ENCODE measurements at places on chromosomes 11 and 22.

- DNase-seq: no peak
Measured at GRCh38 chr11:70671611-70672010, 273.3 kb downstream of the CTTN start.

DNA sequence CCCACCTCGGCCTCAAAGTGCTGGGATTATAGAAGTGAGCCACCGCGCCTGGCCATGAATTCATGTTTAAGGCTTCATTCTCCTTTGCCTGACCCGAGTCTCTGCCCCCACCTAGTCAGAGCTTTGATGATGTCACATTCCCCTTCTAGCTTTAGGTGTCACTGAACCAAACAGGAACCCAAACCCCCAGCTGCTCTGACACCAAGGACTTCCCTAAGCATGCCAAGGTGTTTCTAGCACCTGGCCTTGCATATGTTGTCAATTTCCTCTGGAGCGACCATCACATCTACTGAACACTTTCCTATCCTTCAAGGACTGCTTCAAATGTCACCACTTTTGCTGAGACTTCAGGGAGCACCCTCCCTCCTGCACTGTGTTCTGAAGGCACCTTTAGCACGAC lies 2.3 kb downstream of the F2 start:
- DNase-seq: no peak

GRCh38 chr11:19263333-19263732 lies 22.6 kb upstream of the E2F8 start:
- DNase-seq: no peak

DNA sequence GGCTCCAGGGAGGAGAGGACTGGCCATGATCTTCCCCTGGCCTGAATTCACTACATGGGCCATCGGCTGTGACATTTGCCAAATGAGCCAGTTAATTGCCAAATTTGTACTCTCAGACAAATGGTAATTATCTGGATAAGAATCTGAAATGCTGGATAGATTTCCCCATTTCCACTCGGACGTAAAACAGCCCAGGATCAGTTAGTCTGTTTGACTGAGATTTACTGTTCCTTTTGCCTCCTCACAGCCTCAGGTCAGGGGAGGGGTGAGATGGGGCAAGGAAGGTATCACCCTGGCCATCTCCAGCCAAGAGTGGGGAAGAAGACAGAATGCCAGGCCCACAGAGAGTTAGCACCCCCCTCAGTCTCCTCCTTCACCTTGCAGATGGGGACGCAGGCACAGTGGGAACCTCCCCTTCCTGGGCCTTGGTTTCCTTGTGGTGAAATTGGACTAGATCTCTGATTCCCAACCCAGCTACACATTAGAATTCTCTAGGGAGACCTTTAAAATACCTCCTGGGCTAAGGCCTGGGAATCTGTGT lies 5.2 kb downstream of the TRIM29 start:
- DNase-seq: no peak

DNA sequence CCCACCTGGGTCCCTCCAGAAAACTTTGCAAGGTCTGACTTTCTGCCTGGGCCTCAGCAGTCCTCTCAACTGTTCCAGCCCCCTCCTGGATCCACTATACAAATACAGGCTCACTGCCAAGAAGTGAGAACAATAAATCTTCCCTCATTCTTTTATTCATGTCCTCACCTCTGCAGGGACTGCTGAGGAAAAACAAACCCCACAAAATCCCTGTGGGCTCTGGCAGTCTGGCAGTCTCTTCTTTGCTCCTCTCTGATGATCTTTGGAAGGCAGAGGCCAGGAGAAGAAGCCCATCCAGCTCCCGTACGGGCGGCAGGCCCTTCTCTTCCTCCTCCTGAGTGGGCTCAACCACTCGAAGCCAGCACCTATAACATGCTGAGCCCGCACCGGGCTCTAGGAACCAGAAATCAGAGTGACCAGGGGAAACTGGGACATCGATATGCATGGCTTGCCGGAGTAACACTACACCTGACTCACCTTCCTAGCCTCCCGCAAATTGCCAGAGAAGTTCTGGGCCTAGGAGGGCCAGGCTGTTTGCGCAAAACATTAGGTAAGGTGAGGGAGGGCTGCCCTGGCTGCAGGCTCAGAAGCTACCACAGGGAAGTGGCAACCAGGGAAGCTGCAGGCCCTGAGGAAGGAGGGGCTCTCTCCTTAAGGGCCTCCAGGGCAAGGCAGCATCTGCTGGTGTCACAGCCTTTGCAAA lies 24.2 kb downstream of the TMPRSS5 start:
- no peak for DNase-seq

- DNase-seq: no peak
Measured at GRCh38 chr11:112507281-112507680, 246.6 kb upstream of the PLET1 start.
